ENCODE measurements at places on chromosomes 5 and 9.

DNA sequence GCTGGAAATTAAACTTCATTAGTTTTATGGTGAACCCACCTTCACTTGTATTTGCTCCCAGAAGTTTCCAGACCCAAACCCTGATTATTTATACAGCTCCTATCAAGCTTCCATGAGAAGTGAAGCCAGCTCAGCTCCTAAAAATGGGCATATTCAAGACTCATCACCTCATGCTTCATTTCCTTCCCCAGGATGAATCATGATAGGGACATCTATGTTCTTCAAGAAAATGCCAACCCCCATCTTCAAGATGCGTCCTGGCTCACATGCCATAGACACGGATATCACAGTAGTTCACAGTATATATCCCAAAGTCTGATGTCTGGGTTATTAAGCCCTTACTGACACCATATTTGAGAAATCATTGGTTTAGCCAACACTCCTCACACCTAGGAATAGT lies 217.6 kb downstream of the NPR3 start:
- no peak for DNase-seq

GRCh38 chr9:27505744-27506161 lies 18.3 kb upstream of the IFNK start:
- no peak for DNase-seq

- DNase-seq, result no peak
Observed at GRCh38 chr5:173974688-173975239, 14.2 kb upstream of the C5orf47 start.

- DNase-seq, result no peak
Observed at GRCh38 chr9:20524776-20525175, 97.5 kb downstream of the MLLT3 start.

DNA sequence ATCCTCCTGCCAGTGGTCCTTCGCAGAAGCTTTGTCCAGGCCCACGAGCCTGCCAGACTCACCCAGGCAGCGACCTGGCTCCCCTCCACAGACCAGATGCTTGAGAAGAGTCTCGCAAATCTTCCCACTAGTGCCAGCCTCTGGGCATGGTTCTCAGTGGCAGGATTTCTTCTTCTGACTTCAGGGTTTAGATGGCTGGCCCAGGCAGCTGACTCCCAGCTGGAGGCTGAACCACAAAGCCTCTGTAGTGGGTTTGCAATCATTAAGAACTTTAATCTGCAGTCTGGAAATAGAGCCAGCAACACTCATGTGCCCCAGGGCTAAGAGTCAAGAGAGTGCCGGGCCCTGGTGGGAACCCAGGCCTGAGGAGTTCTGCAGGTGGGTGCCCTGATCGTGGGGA lies 90.6 kb upstream of the ICE1 start:
- no peak for DNase-seq

- DNase-seq, result no peak
Observed at GRCh38 chr5:101531026-101531425, 627.9 kb upstream of the ST8SIA4 start.
